NK-92 treated with Interleukin-12 subunit alpha and Interleukin-12 subunit beta, amount 100 ng/mL, for 24 hours (cell line): ENCODE measurements at places on chromosomes 7 and 10.
A peak's percentile ranks its signal among the peaks of the same experiment; 100 is the strongest.

DNA sequence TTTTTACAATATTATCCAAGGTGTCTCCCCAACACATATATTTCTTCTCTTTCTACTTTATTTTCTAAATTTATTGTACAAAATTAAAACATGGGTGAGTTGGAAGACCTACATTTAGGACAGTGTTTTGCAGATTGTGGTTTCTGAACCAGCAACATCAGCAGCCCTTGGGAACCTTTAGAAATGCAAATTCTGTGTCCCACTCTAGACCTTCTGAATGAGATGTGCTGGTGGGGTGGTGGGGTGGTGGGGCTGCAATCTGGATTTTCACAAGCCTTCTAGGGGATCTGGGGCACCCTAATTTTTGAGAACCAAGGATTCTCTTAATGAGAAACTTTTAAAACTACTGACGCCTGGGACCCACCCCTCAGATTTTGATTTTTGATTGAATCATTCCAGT is 7.4 kb upstream of the PAPSS2 start:
- no peak for DNase-seq

DNA sequence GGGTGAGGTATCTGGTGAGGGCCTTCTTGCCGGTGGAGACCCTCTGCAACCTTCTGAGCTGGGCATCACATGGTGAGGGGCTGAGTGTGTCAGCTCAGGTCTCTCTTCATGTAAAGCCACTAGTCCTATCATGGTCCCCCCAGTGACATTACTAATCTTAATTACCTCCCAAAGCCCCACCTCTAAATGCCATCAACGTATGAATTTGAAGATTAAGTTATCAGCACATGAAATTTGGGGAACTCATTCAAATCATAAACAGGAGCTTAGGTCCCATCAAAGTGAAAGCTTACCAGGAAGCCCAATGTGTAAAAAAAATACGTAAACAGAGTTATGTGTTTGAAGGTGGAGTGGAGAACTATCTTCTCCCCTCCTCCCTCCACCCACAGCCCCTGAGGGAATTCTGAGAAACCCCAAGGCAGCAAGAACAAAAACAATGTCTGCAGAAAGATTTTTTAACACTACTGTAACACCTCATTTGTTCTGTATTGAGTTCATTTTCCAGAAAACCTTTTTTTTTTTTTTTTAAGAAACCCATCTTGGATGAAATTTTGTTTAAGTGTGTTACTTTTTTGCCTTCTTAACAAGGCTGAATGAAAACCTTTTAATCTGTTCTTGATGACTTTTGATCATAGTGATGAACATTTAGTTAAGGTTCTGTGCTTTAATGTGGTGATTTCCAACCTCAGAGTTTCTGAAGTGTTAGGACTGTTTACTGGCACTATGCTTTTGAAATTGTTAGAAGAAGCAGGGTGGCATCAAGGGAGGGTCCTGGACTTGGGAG is 19.1 kb upstream of the PCGF5 start:
- no peak for DNase-seq

- no peak for DNase-seq
Measured at GRCh38 chr10:95214793-95215192, 20.8 kb downstream of the ACSM6 start.

DNA sequence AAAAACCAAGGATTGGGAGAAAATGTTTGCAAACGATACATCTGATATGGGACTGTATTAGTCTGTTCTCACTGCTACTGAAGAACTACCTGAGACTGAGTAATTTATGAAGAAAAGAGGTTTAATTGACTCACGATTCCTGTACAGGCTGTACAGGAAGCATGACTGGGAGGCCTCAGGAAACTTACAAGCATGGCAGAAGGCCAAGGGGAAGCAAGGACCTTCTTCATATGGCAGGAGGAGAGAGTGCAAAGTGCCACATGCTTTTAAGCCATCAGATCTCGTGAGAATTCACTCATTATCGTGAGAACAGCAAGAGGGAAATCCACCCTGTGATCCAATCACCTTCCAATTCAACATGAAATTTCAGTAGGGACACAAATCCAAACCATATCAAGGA is 11.0 kb downstream of the ZNF713 start:
- DNase-seq: no peak

DNA sequence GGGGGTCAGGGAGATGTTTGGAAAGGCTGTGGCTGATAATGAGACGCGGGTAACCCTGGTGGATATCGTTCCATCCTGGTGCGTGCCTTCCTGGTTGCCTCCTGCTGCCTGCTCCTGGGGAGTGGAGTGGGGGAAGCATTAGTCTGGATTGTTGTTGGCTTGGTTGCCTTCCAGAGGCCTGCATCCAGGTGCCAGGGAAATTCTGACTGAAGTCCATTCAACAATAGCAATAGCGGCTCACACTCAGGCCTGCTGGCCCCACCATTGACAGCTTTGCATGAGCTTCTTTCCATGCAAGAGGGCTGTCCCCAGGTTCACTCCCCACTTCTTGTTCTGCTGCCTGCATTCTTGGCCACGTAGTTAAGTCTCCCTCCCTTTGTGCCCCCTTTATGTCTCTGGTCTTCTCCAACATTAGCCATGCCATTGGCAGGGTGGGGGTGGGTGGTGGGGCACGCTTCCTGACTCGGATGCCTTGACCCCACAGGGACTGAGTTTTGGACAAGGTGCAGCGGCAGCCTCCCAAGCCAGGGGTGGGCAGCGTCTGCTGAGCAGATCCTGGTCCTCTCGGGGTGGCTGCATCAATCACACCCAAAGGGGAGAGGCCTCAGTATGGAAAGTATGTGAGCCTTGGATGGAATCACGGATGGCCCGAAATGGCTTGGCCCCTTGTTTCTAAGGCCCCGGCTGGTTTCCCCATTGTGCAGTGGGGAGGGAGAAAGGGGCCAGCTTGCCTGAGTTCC is 150.2 kb downstream of the GRK5 start:
- no peak for DNase-seq

GRCh38 chr7:47806701-47807103 is 141.6 kb downstream of the PKD1L1 start:
- DNase-seq: no peak

- no peak for DNase-seq
Measured at GRCh38 chr10:102393411-102394078, 2.0 kb upstream of the NFKB2 start.

- DNase-seq: no peak
Measured at GRCh38 chr10:34244756-34245484, 570.2 kb downstream of the PARD3 start.

- no peak for DNase-seq
Measured at GRCh38 chr7:1691601-1692514, 21.8 kb downstream of the ELFN1 start.

DNA sequence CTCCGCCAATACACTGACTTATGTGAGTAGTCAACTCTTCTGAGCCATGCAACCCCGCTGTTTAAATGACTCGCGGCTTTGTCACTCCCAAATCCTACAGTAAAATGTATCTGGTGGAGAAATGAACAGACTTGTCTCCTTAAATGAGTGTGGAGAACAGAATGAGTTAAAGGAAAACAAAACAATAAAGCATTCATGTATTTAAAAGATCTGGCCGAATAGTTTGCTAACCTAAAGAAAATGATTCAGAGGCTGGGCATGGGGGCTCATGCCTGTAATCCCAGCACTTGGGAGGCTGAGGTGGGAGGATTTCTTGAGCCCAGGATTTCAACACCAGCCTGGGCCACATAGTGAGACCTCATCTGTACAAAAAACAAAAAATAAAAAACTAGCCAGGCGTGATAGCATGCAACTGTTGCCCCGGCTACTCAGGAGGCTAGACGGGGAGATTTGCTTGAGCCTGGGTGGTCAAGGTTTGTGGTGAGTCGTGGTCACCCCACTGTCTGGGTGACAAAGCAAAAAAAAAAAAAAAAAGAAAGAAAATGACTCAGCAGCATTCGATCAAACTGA is 86.5 kb upstream of the PFKP start:
- DNase-seq: no peak

DNA sequence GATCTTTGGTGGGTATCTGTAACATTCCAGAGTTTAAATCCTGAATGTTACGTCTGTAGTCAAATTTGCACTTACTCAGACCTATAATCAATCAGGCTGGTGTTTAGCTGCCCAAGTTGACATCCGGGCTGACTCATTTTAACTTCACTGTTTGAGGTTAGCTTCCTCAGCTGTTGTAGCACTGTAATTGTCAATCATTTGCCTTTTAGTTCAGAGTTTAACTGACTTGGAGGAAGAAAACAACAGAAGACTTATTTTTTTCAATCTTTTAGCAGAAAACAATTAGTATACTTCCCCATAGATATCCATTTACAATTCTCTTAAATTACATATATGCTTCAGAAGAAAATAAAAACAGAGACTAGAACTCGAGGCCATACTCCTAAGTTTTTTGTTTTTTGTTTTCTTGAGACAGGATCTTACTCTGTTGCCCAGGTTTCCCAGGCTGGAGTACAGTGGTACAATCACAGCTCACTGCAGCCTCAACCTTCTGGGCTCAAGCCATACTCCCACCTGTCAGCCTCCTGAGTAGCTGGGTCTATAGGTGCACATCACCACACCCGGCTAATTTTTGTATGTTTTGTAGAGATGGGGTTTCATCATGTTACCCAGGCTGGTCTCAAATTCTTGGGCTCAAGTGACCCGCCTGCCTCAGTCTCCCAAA is 38.5 kb upstream of the LRRC17 start:
- DNase-seq: peak; percentile 6

DNA sequence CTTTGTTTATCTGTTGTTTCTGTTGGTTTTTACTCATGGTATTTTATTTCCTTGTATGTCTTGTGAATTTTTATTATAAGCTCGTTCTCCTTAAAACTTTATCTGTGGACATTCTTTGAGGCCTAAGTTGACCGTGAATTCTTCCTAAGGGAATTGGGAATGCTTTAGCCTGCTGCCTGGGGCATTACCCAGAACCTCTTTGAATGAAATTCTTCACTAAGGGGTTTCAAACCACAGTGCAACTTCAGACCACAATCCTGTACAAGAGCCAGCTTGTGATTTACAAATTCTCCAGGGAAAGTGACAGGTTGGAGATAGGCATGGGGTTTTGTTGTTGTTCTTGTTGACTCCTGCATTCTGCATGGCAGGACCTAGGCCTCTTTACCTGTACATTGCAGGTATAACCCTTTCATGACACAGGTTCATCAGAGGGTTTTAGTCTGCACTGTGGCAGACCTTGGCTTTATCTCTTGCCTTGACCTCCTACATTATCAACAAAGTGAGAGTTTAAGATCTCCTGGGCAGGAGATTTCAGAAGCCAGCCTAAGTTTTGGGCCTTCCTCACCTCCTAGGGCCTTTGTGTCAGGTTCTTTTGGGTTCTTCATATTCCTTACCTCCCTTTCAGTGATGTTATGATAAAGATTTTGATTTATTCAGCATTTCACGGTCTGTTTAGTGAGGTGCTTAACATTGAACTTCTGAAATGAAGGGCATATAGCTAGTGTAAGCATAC is 70.2 kb downstream of the ABCC2 start:
- DNase-seq: no peak

DNA sequence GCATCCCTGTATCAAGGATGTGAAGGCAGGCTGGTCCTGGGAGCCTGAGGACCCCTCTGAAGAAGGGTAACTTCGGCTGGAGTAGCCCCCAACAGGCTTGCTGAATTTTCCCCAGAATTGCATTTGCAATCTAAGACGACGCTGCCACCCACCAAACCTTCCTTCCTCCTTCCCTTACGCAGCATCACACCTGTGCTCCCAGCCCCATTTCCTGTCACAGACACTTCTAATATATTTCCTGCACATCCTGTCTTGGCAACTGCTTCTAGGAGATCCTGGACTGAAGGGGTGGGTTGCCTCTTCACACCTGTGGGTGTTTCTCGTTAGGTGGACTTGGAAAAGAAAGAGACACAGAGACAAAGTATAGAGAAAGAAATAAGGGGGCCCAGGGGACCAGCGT is 9.4 kb upstream of the PGAM1 start:
- no peak for DNase-seq

- DNase-seq: no peak
Measured at GRCh38 chr10:48684792-48685623, at the start of gene WDFY4. Gene WDFY4, plus strand, starts transcription at chr10:48684873. Its CDS starts 24,860 bp downstream, at chr10:48709733.

GRCh38 chr7:151603951-151604350 is 84.3 kb upstream of the RHEB start:
- no peak for DNase-seq

DNA sequence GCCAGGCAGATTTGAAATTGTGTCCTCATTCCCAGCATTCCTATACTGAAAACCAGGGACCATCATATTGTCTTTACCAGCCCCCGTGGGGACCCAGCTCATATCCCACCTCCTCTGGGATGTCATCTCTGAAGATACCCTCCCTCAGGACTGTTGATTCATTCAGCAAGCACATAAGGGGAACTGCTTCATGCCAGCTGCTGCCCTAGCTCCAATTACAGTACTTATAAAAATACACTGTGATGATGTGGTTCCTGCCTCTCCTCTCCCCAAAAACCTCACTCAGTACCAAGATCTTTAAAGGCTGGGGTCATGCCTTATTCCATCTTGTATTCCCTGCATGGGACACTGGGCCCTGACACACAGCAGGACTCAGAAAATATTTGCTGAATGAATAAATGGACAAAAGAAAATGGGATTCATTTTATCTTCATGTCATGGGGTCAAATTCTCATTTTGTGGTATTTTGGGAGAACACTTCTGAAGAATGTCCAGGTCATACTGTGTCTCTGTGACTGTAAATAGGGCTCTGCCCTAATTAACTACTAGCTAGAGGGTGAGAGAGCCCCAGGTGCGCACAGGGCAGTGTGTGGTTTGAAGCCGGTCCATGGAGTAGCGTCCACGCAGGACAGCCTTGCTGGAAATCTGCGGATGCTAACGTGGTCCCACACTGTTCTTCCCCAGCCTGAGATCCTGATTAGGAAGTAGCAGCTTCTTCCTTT is 29.0 kb upstream of the DAGLB start:
- no peak for DNase-seq

- no peak for DNase-seq
Measured at GRCh38 chr10:119355930-119356329, 148.6 kb downstream of the GRK5 start.

GRCh38 chr10:101292194-101293006 is 61.6 kb upstream of the BTRC start:
- DNase-seq: no peak
